ENCODE measurements at places on chromosomes 11 and 22.

GRCh38 chr11:67574938-67575337 is 8.7 kb upstream of the GSTP1 start:
- DNase-seq: no peak

DNA sequence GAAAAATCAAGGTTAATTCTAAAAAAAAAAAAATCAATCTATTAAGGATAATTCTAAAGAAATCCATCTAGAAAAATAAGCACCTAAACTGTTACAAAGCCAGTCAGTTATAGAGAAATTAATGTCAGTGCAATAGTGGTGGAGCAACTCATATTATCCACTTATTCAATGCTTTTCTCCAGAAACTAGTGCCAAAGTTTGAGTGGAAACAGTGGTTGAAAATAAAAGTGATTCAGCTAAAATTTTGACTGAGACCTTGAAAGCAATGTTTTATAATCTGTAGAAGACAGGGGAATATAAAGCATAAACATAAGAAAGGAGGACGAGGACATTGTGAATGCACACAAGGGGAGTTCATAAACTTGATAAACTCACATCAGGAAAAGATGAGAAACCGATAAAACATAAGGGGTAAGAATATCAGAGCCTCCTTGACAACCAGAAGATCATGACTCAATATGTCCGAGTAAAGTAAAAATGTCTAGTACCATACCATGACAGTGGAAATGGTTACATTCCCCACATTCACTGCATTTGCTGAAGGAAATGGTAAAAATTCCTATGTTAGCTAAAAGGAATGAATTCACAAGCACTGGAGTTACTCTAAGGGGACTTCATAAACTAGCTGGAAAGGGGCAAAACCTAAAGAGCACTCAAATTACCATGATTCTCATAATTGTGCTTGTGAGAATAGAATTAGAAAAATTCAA is 58.7 kb upstream of the SLC5A12 start:
- DNase-seq: no peak

- peak; percentile 62 for DNase-seq
These were observed 23.7 kb downstream of the RSPH14 start for GRCh38 chr22:23117891-23118646.

DNA sequence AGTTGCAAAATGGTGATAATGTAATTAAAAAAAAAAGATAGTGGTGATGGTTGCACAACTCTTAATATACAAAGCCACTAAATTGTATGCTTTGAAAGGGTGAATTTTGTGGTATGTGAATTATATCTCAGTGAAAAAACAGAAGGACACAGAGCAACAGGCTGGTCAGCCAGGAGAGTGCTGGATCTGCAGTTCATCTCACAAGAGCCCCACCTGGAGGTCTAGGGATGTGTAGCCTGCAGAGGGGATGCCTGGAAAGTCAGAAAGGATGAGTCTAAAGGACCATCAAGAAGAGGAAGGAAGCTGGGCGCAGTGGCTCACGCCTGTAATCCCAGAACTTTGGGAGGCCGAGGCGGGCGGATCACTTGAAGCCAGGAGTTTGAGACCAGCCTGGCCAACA is 9.0 kb downstream of the POLR3H start:
- DNase-seq: no peak

DNA sequence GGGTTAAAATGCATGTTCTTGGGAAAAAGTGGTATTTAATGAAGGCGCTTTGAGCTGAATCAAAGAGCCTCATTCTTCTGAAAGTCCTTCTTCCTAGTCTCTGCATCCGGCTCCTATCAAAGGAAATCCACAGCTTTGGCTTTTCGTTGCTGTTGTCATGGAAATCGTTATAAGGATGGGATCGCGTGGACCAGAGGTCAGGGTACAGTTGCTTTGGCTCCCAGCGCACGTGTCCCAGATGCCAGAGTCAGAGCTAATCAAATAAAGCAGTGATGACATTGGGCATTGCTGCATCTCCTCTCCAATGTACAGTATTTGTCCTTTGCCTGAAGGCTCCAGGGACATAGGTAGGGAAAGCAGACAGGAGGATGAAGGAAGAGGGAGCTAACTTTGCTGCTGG is 181.9 kb downstream of the MYO18B start:
- no peak for DNase-seq

DNA sequence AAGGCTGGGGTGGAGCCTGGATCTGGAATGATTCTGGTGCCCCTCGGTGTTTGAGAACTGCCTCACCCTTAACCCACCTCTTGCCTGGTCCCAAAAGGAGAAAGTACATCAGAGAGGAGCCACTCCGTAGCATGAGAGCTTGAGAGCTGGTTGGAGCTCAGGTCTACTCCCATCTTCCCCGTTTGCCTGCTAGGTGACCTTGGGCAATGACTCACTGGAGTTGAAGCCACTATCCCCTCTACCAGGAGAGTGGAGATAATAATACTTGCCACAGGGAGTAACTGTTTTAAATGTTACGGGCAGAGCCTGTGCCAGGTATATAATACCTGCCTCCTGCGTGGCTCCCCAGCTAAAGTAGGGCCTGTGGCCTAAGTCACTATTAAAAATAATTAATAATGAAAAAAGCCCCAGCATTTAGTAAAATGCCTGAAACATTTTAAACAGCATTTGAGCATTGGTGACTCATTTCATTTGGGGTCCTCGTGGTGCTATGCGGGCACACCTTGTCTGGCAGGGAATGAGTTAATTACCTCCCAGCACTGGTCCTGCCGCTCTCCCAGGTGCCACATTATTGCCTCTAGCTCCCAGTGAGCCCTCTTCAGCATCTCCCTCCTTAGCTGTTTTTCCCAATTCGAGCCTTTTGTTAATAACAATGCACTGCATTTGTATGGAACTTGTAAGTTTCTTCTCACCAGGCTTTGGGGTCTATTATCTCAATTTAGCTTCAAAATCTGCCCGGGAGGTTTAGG is 22.5 kb downstream of the CYTH4 start:
- peak; percentile 44 for DNase-seq

DNA sequence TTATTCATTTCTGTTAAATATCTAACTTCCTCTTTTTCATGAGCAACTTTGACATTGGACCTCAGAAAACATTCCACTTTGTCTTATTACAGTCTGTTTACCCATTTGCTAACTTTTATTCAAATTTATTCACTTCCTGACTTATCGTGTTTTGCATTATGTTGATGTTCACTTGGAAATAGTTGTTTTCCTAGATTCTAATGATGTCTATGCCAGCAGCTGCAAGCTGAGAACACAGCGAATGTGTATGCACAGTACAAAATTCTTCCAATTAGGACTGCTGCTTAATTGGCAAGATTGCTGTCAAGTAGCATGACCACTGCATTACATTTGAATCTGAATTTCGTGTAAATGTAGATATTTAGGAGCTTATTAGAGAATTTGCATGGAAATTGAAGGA is 61.5 kb upstream of the GRIA4 start:
- no peak for DNase-seq

DNA sequence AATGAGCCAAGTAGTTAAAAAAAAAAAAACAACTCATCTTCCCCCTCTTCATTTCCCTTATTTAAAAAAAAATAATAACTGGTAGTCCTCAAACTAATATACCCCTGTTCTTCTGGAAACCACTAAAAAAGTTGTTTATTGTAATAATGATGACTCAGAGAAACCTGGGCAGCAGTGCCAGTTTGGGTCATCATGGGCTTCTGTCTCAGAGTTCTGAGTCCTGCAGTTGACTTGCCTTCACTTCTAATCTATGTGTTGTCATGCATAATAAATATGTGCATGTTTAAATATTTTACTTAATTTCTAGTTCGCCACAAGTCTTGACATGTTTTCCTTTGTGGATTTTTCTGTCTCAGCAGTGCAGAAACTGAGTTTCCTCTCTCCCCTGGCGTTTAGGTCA is 46.8 kb downstream of the PPP2R1B start:
- no peak for DNase-seq

DNA sequence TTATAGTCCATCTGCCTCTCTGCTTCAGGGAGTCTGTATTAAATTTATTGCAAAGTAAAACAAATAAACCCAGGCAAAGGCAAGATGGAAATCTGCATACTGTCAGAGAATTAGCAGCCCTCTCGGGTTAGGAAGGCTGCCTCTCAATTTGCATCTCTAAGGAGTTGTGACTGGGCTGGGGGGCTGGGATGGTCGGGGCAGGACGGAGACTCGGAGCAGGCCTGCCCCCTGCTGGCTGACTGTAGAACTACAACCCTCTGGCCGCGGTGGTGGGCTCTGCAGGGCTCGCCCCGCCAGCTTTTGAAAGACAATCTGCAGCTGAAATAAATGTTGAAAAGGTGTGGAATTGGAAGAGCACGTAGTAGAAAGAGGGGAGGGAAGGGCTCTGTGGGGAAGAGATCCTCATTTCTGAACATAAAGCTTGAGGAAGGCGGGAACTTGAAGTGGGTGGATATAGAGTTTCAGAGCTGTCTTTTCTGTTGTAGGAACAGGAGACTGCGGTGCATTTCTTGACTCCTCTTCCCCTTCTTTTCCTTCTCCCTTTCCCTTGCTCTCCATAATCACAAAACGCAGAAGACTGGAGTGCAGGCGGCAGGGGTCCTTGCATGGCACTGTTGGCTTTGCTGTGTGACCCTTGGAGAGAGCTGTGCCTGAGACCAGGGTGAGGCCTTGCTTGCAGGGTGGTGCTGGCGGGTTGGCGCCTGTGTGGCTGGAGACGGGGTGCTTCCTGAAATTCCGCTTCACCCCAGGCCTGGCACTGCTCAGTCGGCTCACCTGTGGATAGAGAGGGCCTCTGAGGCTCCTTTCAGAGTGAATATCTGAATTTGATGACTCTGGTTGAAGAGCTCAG is 22.6 kb upstream of the PKNOX2 start:
- peak; percentile 87 for DNase-seq

- DNase-seq: no peak
These were observed 225.1 kb upstream of the PITPNB start for GRCh38 chr22:28143961-28144745.

DNA sequence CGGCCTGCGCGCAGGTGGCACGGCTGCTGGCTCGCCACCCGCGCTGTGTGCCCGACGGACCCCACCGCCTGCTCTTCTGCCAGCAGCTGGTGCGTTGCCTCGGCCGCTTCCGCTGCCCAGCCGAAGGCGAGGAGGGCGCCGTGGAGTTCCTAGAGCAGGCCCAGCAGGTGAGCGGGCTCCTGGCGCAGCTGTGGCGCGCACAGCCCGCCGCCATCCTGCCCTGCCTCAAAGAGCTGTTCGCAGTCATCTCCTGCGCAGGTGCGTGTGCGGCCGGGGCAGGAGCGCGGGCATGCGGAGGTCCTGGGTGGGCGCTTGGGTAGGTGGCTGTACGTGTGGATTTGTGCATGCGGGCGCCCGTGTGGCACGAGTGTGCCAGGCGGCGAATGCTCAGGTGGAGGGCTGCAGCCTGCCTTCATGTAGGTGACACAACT is 8.0 kb downstream of the USP35 start:
- no peak for DNase-seq

DNA sequence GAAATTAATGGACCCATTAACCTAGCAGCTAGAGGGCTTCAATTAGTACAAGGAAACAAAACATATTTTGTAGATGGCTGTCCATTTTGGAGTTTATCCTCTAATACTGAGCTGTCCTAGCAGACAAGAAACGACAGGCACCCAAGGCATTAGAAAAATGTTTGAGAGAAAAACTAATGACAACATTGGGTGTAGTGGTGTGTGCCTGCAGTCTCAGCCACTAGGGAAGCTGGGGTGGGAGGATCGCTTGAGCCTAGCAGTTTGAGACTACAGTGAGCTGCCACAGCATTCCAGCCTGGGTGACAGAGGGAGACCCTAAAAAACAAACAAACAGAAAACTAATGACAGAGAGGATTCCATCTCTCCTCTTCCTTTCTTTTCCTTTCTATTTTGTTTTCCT is 1.5 kb downstream of the A4GALT start:
- no peak for DNase-seq

DNA sequence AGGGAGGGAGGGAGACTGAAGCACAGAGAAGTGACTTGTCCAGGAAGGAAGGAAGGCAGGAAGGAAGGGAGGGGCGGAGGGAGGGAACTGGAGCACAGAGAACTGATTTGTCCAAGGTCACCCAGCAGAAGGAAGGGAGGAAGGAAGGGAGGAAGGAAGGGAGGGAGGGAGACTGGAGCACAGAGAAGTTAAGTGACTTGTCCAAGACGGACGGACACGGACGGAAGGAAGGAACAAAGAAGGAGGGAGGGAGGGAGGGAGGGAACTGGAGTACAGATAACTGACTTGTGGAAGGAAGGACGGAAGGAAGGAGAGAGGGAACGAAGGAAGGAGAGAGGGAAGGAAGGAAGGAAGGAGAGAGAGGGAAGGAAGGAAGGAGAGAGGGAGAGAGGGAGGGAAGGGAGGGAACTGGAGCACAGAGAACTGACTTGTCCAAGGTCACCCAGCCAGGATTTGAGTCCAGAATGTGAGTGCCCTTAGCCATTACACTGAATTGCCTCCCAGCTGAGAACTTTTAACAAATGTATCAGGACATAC is 1.5 kb downstream of the SLC35F2 start:
- DNase-seq: no peak
